ENCODE measurements at places on chromosomes 2 and 18.

DNA sequence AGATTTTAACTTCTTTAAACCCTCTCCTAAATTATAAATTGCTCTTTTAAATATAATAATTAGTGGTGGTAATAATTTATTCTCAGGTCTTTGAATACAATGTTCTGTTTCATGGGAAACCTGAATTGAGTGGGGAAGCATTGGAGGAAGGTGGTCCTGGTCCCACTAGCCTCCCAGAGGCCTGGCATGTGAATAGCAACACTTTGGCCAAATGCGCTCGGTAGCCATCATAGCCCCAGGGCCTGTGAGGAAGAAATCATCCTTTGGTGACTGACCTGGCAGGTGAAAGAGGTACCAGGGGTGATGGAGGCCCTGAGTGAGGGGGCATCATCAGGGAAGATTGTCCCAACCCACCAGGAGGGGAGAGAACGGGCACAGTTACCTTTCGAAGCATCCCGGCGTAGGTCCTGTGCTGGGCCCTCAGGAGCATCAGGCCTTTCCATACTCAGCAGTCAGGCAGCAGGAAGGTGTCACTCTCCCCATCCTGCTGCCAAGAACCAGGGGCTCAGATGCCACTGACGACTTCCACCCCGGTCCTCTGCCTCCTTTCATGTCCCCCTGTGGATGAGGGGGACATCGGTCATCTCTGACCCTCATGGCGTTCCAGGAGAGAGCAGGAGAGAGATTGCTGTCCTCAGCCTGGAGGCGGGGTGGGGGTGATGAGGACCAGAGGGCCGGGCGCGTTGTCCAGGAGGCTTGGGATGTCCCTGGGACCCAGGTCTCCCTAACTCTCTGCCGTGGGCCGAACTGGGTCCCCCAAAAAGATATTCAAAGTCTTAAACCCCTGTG, 78.6 kb upstream of the HPCAL1 start:
- no peak for DNase-seq

- no peak for DNase-seq
These were observed 81.8 kb downstream of the INPP5D start for GRCh38 chr2:233141901-233142300.

DNA sequence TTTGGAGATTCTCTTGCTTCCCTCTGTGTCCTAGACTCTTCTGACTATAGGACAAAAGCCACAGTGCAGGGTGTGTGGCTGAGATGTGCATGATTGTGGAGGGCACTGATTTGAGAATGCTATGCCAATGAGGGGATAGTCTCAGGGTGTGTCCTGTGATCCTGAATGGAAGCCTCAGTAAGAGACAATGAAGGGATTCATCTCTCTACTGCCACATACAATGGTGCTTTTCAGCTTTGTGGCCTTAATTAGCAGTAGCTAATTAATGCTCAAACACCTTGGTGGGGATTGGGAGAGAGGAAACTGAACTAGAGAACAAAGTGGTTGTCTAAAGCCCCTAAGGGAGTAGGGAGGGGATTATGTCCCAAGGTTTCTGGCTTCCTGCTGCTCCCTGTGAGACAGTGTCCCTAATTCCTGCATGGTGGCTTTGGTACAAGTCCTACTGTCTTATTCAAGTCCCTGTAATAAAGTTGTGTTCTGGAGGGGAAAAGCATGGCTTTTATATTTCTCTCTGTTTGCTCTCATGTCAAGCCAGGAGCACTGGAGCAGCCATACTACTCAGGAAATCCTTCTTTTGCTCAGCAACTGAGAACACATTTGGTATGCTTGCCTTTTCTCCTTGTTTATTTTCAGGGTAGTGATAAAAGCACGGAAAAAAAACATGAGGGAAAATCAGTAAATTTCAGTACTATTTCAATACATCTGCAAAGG, 415.2 kb upstream of the TCF4 start:
- no peak for DNase-seq

- DNase-seq = no peak
These were observed 97.4 kb upstream of the UBE2E3 start for GRCh38 chr2:180882959-180883358.

- no peak for DNase-seq
These were observed 13.5 kb upstream of the LBH start for GRCh38 chr2:30217644-30218337.

- DNase-seq = no peak
These were observed 259.1 kb upstream of the RAB6C start for GRCh38 chr2:129720360-129720759.

- no peak for DNase-seq
These were observed 62.8 kb downstream of the AGFG1 start for GRCh38 chr2:227534714-227535113.

DNA sequence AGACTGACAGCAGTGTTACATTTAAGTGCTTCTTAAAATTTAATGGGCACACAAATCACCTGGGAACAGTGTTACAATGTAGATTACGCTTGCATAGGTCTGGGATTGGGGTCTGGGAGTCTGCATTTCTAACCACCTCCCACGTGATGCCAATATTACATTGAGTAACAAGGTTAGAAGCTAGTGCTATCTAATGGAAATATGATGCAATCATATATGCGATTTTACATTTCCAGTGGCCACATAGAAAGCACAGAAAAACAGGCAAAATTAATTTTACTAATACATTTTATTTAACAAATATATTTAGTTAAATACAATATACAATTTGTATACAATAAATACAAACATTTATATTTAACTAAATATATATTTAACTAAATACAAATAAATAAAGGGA, 53.7 kb downstream of the SCN7A start:
- no peak for DNase-seq

GRCh38 chr2:165067643-165068486, 112.5 kb upstream of the SLC38A11 start:
- DNase-seq = no peak

- no peak for DNase-seq
These were observed 62.9 kb downstream of the MTHFD2 start for GRCh38 chr2:74261204-74261864.
